ENCODE measurements at places on chromosomes 6 and 20.

DNA sequence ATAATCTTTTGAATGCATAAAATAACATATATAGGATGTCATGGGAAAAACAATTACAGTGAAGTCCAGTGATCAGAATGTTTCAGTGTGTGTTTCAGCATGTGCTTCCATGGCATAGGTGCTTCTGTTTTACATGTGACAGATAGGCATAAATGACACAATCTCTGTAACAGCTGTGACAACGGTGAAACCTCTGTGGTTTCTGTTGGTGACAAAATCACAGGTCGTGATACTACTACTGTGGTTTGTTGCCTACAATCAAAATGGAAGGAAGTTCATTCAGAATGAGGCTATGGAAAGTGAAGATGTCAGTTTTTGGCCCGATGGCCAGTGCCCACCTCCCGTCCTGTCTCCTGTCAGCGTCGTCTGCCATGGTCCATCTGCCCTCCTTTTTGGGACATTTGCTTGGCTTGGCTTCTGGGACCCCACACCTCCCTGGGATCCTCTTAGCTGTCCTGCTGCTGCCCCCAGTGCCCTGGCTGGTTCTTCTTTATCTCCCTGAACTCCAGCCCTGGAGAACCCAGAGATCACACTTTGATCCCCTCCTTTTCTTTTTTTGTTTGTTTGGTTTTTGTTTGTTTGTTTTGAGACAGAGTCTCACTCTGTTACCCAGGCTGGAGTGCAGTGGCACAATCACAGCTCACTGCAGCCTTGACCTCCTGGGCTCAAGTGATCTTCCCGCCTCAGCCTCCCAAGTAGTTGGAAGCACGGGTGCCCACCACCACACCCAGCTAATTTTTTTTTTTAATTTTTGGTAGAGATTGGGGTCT, 79.3 kb upstream of the NAA20 start:
- no peak for DNase-seq

- no peak for DNase-seq
Observed at GRCh38 chr20:35248641-35249475, 22.4 kb downstream of the MMP24 start.

DNA sequence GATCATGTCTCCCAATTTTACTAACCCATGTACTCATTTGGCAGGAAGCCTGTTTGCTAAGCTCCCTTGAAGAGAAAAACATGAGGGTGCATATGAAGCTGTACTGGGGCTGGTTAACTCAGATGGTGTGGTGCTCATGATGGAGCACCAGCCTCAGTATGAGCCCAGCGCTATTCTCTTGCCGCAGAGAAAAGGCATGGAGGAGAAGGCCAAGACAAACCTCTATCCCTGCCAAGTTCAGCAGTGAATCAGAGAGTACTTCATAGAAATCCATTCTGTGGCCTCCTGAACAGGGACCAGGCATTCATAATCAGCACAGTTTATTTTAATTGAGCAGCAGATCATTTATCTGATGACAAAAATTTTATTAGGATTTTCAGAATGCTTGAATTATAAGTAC, 398.1 kb downstream of the LMBRD1 start:
- no peak for DNase-seq

- DNase-seq: no peak
Observed at GRCh38 chr6:149851461-149852110, 12.6 kb downstream of the LRP11 start.

- no peak for DNase-seq
Observed at GRCh38 chr20:5020760-5021159, 19.4 kb upstream of the SLC23A2 start.

DNA sequence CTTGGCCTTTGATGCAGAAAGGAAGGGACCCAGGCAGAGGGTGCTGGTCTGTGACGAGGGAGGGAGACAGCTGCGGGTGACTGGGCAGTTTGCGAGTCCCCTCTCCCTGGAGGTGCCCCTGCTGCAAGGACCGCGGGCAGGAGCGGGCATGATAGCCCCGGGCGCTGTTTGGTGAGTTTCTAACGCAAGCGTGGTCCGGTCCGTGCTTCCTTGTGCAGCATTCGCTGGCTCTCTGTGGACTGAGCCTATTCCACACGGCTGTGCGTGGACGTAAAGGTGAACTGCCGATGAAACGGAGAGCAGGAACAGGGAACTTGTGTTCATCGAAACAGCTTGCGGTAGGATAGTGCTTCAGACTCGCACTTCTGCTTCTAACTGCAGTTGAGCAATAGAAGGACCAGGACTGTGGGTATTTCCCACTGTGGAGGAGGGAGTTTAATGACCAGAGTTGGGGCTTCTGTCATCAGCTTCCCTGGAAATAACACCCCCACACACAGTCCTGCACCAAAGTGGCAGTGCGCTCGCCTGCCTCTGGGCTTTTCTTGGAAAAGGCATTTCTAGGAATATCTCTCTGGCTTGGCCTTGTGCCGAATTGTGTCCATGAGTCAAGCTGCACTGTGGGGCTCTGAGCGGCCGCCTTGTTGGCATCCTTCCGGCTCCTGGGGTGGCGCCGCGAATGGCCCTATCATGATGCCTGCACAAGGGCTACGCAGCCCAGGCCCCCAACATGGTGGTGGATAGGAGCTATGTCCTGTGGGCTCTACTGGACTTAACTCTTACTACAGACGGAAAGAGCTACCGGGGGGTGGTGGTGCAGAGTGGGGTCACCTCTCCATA, 48.9 kb downstream of the DUSP22 start:
- no peak for DNase-seq

- DNase-seq: no peak
Observed at GRCh38 chr6:170583756-170584180, 669 bp downstream of the PDCD2 start.

Measured in NCI-H1436 treated with DMSO at 0.1 percent for 48 hours (cell line).